ENCODE measurements at places on chromosomes 1 and 21. TPM values are rescaled to one million over a fixed set of nuclear protein-coding genes. Genes with fewer than 3 reads are reported as not detected.
A peak's percentile ranks its signal among the peaks of the same experiment; 100 is the strongest.

- DNase-seq = peak; percentile 38
Observed at GRCh38 chr1:32791881-32792280, 25.3 kb downstream of the YARS1 start.

- no peak for DNase-seq
Observed at GRCh38 chr1:65623895-65624294, 168.8 kb upstream of the PDE4B start.

The LIN28A gene
- not detected for total RNA-seq

DNA sequence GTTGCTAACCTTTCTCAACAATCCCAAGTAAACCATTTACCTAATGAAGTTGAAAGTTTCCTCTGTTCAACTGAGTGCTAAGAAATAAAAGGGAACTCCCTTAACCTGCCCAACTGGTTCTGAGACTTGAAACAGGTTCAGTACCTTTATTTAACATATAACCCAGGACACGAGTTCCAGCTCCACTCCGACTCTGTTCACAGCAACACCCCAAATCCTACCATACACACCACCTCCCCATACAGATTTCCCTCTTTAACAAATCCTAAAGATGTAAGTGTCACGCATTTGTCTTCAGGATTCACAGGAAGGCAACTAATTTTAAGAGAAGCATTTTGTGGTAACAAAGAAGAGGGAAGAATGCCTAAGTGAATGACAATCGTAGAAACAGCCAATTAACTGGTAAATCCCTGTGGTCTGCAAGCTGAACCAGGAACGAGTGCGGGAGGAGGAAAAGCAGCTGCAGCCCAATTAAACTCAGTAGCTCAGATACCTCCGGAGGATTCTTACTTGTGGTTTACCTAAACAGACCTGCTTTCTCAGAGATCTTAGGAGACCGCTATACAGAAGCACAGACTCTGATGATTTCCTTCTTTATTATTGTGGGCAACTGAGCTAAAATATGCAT, 134.5 kb upstream of the MAGI3 start:
- peak; percentile 45 for DNase-seq

DNA sequence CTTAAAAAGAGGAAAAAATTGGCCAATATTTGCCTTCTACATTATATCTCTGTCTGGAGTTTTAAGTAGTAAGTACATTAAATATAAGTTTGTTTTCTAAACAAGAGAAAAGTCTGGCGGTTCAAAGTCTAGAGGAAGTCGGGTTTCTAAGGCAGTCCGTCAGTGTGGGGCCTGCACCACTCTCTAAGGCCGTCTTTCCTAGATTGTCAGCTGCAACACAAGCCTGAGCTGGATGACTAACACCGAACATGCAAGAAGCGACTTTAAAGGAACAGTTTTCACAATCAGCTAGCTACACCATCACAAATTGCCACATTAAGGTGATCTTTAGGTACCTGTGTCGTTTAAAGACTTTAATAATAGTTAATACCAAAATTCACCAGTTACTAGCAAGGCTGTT, 19.6 kb downstream of the CCSAP start:
- DNase-seq = no peak

The TMEM201 gene
- total RNA-seq = 12.8 TPM

- DNase-seq = no peak
Observed at GRCh38 chr1:3677484-3677883, 25.2 kb downstream of the TP73 start.

The IGSF3 gene
- 47.9 TPM for total RNA-seq

The MX2 gene
- total RNA-seq = 0.17 TPM

DNA sequence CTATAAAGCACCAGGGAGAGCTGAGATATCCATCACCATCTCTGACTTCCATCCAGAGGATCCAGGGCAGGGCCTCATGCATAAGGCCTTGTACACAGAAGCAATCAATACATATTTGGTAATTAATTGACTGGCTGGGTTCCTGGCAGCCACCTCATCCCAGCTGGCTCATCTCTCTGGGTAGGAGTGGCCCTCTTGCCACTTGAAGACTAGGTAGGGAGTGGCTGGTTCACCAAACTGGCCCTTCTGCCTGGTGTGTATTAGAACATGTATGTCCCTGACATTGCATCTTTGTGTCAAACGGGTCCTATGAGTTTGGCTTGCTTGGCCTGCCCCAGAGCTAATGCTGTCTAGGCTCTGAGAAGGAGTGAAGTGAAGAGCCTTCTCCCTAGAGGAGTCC, 11.8 kb downstream of the NUAK2 start:
- no peak for DNase-seq

The FAM72C gene
- total RNA-seq = 1.6 TPM

- no peak for DNase-seq
Observed at GRCh38 chr1:59018860-59019259, 235.0 kb upstream of the JUN start.

DNA sequence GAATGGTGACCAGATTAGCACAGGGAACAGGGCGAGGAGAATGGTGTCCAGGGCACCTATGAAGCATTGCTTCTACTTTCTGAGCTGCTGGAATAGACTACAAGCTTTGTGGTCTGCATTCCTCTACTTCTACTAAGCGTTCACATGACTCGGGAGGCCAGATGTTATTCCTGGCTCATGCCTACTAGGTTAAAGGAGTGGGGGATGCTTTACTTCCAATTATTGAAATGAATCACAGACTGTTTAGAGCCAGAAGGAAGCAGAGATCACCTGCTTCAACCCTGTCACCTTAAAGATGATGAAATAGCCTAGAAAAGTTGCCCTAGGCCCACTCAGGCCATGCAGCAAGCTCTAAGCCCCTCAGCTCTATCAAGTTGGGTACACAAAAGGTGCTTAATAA, 633.5 kb downstream of the KIF26B start:
- DNase-seq = peak; percentile 99

- DNase-seq = no peak
Observed at GRCh38 chr1:9019896-9020295, 6.3 kb downstream of the SLC2A7 start.

The KIF21B gene
- total RNA-seq = 1.4 TPM

The ETV3L gene
- not detected for total RNA-seq

GRCh38 chr1:239243006-239243405, 143.4 kb upstream of the CHRM3 start:
- DNase-seq = no peak

DNA sequence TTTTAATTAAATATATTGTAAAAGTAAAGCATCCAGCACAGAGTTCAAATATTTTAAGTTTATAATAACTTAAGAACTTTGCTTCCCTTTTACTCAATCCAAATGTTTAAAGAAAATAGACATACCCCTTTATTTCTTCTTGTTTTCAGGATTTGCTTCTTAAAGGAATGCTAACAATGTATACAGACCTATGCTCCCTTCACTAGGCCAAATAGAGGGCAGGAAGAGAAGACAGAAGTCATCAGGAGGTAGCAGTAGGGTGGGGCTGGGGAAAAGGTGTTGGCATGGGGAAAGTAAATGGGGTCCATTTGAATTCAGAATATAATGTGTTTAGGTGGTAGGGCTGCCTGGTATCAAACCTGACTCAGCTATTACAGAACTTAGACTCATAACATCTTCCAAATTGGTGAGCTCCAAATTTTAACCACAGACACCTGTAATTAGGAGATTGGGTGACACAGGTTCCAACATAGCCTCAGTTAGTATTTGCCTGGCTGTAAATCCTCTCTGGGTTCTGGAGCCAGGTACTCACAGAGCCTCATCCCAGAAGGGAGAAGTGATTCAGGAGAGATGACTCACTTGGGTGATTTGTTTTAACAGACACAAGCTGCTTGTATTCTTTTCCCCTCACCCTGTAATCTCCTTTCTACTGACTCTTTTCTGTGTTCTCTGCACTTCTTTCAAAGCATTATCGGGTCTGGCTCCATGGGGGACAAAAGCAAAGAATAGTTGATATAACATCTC, 60.1 kb upstream of the DUSP10 start:
- peak; percentile 82 for DNase-seq

GRCh38 chr21:15841856-15842564, 112.2 kb downstream of the USP25 start:
- DNase-seq = peak; percentile 85

The PRR9 gene
- total RNA-seq = not detected

- no peak for DNase-seq
Observed at GRCh38 chr1:201156819-201157218, 2.5 kb upstream of the TMEM9 start.

DNA sequence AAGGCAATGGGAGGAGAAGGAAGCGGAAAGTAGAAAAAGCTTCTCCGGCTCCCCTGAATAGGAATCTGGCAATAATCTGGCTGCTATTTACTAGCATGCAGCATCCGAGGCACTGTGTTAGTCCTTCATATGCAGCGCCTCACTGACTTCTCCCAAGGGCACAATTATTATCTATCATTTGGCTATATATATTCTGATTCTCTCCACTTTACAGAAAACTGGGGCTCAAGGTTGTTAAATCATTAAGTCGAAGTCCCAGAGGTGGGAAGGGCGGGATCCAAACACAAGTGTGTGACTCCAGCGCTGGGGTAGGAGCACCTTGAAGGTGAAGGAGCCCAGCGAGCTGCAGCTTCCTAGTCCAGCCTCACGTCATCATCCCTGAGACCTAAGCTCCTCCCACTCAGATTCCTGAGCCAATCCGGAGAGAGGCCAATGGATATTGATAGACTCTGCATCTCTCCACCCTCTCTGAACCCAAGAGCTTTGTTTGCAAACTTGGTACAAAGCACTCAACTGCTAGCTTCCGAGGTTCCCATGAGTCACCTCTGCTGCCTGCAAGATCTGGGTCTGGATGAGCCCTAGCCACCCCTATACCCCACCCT, 16.6 kb upstream of the EYA3 start:
- DNase-seq = peak; percentile 89

The KCNE2 gene
- not detected for total RNA-seq

The S100A1 gene
- 9.7 TPM for total RNA-seq

DNA sequence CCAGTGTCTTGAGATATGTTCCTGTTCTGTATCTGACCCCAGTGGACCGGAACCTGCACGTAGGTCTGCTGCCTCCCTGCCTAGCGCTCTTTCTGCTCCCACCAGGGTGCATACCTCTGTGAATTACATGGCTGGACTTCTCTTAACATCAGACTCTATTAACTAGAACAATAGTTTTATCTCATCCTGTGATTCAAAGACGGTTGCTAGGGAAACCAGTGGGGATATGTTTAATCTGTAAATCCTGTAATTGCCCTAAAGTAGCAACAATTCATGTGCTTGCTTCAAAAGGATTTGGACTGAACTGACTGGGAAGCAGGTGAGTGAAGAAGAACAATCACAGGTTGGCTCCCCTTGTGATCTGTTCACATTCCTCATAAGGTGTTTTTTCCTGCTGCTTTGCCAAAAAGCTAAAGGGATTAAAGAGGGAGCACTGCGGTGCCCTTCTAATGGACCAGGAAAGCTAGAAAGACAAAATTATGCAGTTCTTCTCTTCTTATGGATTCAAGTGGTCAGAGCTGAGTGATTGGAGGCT, 52.7 kb upstream of the DIRAS3 start:
- DNase-seq = no peak

The KRTAP11-1 gene
- total RNA-seq = not detected

- DNase-seq = no peak
Observed at GRCh38 chr21:43355266-43355924, 71.5 kb downstream of the SIK1 start.

The TRIM45 gene
- 1.2 TPM for total RNA-seq

Measured in renal cortical epithelial cell (primary cell).